ENCODE measurements at places on chromosomes 6 and 20.

GRCh38 chr6:110529355-110529754, 52.9 kb upstream of the SLC22A16 start:
- DNase-seq = no peak

DNA sequence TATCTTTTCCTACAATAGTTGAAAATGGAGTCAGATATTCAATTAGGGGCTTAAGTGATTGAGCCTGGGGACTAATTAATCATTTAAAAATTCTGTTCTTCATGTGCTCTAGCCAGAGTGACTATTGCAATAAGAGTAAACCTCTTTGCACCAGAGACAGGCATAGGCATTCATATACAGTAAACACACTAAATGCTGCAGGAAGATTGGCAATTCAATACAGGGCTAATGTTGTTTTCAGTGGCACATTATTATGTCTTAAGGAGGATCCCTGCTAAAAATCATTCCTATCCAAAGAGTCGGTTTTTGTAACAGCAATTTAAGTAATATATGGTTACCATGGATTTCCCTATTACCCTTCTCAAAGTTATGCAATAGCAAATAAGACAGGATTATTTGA, 1.2 kb downstream of the PDE7B start:
- no peak for DNase-seq

- DNase-seq = no peak
Observed at GRCh38 chr20:57460781-57461465, 64.0 kb downstream of the CTCFL start.

DNA sequence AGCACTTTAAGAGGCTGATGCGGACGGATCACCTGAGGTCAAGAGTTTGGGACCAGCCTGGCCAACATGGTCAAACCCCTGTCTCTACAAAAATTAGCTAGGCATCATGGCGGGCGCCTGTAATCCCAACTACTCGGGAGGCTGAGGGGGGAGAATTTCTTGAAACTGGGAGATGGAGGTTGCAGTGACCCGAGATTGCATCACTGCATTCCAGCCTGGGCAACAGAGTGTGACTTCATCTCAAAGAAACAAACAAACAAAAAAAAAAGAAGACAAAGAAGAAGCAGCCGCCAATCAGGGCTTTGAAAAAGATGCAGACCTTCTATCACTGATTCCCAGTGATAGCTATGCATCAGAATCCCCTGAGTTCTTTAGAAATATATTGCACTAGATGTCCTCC, 56.8 kb downstream of the COL9A1 start:
- DNase-seq = no peak

GRCh38 chr6:43499028-43499815, 10.9 kb downstream of the LRRC73 start:
- DNase-seq = no peak

DNA sequence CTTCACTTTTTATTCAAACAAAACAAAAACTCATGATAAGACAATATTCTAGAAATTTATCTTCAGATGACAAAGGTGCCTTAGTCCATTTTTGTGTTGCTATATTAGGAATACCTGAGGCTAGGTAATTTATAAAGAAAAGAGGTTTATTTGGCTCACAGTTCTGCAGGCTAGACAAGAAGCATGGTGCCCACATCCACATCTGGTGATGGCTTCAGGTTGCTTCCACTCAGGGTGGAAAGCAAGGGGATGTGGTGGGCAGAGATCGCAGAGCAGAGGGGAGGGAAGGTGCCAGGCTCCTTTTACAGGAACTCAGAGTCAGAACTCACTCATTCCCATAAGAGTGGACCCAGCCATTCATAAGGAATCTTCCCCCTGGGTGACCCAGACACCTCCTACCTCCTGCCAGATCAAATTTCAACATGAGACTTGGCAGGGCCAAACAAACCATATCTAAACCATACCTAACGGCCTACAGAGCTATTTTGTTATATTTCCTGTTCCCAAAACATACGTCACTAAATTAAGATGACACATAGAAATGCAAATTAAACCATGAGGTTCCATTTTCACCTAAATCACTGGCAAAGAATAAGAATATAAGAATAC, 26.4 kb downstream of the ABHD12 start:
- no peak for DNase-seq

- DNase-seq = no peak
Observed at GRCh38 chr6:104462811-104463599, 396.7 kb downstream of the HACE1 start.

DNA sequence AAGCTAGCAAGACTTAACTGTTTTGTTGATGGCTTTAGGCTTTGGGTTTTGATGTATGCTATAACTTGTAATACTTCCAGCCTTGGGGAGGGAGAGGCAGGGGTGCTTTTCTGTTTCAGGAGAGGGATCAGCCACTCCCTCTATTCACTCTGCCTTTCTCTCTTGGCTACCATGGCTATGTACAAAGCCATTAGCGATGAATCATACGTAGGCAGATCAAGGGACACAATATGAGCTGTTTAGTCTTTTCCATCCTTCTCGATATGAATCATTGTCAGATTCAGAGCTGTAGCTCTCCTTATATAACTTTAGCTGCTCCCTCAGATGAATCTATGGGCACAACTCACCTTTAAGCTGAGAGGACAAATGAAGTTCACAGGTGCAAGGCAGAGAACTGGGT, 230.6 kb downstream of the TSHZ2 start:
- no peak for DNase-seq

- DNase-seq = no peak
Observed at GRCh38 chr6:140346428-140346827, 972.0 kb upstream of the CITED2 start.

Data from hypothalamus (tissue), 51 donors.